Astrocyte (in vitro differentiated cells and primary cell): ENCODE measurements at places on chromosomes 1 and 21.

- DNase-seq = peak; percentile 76
Measured at GRCh38 chr21:32807717-32808380, 36.3 kb upstream of the PAXBP1 start.

GRCh38 chr21:43306911-43307676 lies 119.8 kb downstream of the SIK1 start:
- DNase-seq = peak; percentile 57

GRCh38 chr1:209485167-209485566 lies 98.3 kb upstream of the CAMK1G start:
- peak; percentile 45 for DNase-seq

GRCh38 chr1:92951141-92951582 lies 10.1 kb downstream of the DIPK1A start:
- peak; percentile 81 for DNase-seq

DNA sequence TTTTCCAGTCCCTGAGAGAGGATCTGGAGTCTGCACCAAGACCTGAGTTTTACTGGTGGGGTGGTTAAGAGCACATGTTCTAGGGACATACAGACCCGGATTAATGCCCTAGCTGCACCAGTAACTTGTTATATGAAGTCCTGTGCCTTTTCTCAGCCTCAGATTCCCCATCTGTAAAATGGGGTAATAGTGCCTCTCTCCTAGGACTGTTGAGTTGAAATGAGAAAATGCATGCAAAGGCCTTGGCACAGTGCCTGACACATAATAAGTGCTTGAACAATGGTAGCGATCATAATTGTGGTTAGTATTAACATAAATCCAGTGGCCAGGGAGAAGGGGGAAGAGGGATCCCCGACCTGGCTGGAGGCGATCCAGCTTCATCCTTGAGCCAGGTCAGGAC lies 12.3 kb downstream of the AHDC1 start:
- DNase-seq = no peak

- DNase-seq = no peak
Measured at GRCh38 chr1:83741770-83742169, 257.2 kb downstream of the TTLL7 start.

GRCh38 chr1:214990619-214991018 lies 91.9 kb upstream of the KCNK2 start:
- DNase-seq = peak; percentile 98

- no peak for DNase-seq
Measured at GRCh38 chr21:44518686-44519085, 21.3 kb downstream of the KRTAP10-1 start.

DNA sequence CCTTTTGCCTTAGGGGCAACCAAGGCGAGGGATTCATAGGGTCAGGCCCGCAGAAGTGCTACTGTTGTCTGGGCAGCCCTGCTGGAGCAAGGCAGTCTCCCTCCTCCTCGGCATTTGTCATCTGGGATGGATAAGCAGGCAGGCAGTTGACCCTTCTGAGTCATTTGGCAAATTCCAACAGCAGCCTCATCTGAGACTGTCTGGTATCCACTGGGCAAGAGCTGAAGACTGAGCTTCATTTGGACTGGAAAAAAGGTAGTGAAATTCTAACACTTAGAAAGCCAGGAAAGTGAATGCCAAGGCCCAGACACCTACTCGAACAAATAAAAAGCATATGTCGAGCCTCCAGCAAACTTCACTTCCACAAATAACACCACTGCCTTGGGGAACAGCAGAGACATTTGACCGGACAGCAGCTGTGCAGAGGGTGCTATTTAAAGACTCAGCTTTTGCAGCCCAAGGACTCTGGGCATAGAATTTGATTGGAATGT lies 4.0 kb upstream of the ZBTB40 start:
- peak; percentile 70 for DNase-seq

DNA sequence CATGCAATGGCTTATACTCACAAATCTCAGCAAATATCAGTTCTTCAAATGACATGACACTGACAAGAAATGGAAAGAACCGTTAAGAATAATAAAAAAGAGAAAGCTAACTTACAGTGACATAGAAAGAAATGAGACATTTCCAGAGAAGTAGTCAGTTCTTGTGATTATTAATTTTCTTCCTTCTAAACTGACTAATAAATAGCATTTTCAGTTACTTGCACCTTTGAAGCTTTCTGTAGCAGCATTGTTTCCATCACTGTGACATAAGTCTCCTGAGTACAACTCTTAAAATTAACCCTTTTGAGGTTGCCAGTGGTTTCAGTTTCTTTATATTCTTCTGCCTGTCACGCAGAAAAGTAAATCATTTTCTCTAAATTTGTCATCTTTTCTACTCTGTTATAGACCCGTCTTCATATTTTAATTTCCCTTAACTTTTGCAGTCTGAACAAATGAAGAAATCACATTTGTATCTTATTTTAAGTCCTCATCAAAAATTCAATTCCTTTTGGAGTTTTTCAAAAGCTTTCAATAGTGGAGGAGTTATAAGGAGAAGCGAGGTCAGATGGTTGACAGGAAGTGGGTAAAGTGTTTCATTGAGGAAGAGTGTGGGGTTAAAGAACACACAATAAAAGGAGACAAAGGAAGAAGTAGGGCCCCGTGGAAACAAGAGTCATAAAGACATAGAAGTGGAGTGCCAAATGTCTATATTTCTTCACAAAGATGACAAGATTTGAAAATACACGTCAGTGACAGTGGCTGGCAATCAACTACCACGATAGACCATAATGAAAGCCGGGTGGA lies 57.9 kb upstream of the S1PR1 start:
- no peak for DNase-seq
